ENCODE measurements at places on chromosomes 7 and 10.

- DNase-seq, result peak; percentile 88
Measured at GRCh38 chr7:151232917-151233701, 826 bp downstream of the CHPF2 start.

DNA sequence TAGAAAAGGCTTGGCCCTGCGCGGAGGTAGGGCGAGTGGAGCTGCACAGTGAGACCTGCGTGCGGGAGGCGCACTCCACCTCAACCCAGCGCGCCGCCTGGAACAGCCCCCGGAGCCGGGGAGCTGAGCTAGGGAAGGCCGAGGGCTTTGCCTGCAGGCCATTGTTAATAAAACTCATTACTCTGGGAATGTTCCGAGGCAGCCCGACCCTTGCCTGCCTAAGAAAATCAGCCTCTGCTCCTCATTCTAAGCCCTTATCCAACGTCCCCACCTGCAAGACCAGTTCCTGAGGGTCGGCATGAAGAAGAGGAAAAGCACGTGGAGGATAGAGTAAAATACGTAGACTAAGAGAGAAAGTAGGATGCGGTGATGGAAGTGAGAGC is 55.3 kb downstream of the C7orf25 start:
- DNase-seq, result no peak

GRCh38 chr10:113300201-113300600 is 252.7 kb upstream of the HABP2 start:
- peak; percentile 61 for DNase-seq

DNA sequence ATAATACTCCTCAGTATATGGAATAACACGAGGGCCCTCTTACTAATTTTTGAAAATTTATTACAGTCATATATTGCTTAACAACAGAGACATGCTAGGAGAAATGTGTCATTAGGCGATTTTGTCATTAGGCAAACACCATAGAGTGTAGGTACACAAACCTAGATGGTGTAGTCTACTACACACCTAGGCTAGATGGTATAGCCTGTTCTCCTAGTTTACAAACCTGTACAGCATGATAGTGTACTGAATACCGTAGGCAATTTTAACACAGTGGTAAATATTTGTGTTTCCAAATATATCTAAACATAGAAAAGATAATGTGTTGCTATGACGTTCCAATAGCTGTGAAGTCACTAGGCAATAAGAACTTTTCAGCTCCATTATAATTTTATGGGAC is 12.8 kb downstream of the OR2F1 start:
- no peak for DNase-seq

- DNase-seq, result no peak
Measured at GRCh38 chr7:35261476-35262285, 7.8 kb upstream of the TBX20 start.

- no peak for DNase-seq
Measured at GRCh38 chr7:128456255-128456725, 612 bp downstream of the HILPDA start.

DNA sequence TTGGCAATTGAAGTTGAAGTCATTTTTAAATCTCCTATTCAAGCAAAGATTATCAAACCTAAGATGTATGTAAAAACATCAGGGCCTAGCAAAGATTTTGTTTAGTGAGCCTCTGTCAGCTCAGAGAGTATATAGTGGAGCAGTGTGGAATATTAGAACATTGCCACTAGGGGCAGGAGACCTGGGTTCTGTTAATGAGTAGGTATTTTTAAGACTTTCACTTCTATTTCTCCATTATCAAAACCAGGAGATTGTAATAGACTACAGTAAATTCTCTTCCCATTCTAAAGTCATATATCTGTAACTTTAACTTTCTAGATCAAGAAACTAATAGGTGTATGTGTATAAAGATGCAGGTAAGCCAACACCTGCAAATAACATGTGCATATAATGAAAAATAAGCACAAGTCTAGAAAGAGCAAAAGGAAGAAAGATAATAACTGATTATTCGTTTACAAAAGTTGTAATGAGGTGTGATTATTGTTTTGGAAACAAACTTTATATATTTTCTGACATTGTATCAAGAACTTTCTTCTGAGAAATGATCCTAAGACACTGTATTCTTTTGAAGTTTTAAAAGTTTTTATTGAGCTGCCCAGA is 64.4 kb downstream of the KCND2 start:
- DNase-seq, result peak; percentile 3

DNA sequence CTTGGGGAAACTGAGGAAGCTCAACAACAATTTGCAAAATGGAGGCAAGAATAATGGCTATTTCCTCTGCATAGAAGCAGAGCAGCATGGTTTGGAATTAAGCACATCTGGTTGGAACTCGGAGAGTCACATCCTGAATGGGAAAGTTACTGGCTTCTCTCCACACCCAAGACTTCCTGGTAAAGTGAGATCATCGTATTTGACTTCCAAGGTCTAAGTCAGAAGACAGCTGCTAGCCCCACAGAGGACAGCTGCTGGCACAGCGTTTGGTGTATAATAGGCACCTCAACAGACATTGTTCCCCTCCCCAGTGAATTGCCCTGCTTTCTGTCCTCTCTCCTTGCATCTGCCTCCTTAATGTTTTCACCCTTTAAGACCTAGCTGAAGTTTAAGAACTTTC is 37.0 kb upstream of the NRF1 start:
- peak; percentile 29 for DNase-seq

- DNase-seq, result no peak
Measured at GRCh38 chr7:12194426-12194825, 16.7 kb upstream of the TMEM106B start.

DNA sequence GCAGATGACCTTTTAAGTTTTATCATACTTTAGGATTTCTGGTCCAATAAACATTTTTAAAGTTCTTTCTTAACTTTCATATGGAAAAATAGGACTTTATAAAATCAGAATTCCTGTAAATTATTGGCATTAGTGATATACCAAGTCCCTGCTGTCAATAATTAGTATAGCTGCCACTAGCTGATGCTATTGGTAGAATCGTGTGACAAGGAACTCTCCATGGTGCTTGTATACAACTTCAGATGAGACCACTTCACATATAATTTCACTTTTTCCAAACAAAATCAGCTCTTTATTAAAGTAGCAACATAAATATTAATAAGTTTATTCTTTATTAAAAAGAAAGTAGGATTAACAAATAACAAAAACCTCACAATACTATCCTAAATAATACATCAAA is 49.9 kb downstream of the ZNF800 start:
- DNase-seq, result no peak

DNA sequence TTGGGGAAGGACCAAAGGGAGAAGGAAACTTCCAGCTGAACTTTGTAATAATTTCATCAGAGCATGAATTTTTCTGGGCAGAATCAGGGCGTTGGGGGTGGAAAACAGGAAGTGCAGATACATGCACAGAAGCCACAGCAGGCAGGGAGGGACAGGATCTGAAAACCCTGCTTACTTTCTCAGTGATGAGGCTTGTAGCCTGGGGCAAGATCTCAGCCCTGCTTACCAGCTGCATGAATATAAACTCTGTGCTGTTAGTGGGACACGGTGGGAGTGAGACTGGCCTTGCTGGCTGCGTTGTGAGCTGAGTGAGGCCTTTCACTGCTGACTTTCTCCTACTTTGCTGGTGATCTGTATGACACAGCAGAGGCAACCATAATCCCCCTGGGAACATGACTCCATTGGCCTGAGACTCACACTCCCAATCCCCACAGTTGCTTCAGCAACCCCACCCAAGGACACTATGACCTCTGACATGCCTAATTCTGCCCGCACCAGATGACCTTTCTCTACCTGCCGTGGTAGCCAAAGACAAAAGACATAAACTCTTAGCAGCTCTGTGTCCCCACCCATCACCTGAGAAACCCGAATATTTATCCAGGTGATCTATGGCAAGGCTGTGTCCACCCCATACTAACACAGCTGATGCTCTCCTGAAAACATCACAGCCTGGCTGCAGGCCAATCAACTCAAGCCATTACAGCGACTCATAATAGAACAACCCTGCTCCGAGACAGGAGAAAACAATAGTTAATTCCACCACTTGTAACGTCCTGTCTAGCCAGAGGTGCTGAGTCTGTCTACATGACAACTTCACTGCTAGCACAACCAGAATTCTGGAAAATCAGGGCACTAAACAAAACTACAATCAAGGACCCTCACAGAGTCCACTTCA is 190.7 kb upstream of the CHRM2 start:
- no peak for DNase-seq

- DNase-seq, result peak; percentile 42
Measured at GRCh38 chr7:99579956-99580777, 17.9 kb upstream of the TMEM225B start.

DNA sequence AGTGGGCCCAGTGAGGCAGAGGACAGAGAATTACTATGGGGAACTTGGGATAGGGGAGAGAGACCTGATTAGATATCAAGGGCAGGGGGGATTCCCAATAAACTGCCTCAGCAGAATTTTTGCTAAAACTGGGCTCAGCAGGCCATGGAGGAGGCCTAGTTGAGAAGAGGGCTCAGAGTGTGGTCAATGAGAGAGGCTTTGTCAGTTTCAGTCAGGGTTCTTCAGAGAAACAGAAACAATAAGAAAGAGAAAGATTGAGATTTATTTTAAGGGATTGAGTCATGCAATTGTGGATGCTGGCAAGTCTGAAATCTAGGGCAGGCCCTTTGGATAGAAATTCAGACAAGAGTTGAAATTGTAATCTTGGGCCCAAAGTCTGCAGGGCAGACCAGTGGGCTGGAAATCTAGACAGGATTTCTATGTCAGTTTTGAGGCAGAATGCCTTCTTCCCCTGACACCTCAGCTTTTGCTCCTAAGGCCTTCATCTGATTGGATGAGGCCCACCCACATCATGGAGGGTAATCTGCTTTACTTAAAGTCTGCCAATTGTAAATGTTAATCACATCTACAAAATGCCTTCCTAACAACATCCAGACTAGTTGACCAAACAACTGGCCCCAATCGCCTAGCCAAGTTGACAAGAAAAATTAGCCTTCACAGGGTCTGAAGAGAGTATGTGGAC is 33.5 kb upstream of the CCSER2 start:
- no peak for DNase-seq

DNA sequence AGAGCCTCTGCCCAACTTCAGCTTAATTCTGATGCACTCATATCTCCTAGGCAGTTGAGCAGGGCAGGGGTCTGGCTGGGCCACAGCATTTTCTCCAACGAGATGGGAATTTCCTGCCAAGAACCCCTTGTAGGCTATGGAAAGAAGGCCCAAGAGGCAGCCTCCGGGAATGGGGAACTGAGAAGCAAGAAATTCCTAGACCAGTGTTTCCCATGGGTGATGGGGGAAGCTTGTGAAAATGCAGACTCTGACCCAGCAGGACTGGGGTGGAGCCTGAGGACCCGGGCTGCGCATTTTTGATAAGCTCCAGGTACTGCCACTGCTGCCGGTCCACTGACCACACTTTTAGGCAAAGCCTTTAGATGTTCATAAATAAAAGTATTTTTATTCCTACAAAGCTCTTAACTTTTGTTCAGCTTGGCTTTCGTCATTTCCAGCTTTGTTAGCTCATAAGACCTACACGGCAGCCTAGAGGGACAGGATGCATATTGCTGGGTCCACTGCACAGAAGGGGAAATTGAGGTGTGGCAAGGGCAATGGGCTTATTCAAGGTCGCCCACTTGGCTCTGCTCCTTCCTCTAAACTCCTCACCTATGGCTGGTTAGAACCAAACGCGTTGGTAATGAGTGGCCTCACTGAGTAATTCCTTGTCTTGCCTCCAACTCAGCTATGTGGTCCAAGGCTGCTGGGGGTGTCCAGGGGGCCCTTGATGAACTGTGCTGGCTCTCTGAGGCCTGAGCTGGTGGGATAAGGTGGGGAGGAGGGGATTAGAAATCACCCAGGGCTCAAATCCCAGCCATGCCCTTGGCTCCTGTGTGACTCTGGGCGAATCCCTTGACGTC is 29.5 kb downstream of the ZCCHC24 start:
- DNase-seq, result peak; percentile 27

GRCh38 chr7:125357676-125358455 is 428.2 kb upstream of the POT1 start:
- DNase-seq, result peak; percentile 26

DNA sequence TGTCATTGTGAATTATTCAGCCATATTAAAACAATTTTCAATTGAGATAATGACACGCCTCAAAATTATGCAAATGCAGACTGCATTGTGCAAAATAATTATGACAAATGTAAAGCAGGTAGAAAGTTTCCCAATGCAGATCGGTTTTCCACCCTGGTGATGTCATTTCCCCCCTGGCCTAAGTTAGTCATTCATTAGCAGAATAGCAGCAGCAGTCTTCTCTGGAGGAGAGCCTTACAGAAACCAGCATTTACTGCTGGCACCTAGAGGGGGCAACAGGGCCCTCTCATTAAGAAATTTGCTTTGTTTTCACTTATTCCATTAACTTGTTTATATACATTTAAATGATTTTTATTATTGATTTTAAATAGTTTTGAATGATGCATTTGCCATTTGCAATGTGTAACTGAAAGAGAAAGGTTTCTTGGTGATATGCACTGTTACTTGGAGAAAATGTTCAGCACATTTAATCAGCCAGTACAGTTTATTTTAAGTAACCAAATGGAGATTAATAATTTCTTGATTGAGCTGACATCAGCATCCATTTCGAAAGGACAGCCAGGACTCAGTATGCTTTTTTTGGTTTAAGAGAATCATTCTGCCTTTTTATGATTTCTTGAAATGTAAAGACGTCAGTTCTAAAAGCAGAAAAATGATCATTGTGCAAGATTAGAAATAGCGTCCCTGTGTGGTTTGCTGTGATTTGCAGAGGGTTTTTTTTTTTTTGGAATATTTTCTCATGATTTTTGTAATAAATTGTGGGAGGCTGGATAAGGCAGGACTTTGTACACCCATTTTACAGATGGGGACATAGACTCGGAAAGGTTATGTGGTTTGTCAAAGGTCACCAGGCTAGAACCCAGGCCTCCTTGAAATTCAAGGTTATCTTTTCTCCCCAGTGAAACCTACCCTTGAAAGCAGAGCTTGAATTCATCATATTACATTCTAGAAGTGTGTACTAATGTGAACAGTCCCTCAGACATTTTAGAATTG is 3.5 kb downstream of the ARID5B start:
- DNase-seq, result peak; percentile 88

DNA sequence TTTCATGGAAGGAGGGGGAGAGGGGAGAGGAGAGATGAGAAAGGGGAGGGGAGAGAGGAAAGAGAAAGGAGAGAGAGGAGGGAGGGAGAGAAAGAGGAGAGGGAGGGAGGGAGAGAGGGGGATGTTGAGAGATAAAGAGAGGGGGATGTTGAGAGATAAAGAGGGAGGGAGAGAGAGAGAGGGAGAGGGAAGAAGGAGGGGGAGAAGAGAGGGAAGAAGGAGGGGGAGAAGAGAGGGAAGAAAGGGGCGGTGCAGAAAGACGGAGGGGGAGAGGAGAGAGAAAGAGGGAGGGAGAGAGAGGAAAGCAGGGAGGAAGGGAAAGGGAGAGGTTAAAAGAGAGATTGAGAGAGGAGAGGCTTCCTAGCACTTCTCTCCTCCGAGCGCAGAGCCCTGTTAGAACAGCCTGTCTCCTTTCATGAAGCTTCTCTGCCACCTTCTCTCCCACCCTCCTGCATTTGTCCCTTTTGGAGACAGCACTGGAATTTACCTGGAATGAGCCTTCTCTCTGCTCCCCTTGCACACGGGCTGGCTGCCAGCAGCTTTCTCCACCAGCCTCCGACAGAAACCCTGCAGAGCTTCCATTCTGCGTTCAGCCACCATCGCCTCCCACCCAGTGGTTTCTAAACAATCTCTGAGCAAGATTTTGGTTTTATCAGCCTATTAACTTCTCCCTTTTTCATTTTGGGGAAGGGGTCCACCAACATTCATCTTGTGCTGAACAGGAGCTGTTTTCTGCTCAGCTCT is 74.0 kb upstream of the CARD11 start:
- DNase-seq, result no peak

All from suppressor macrophage treated with lipopolysaccharide for 1 hour (primary cell).